ENCODE measurements at places on chromosomes 2 and 18.

- no peak for DNase-seq
Observed at GRCh38 chr2:237043866-237044265, 41.8 kb upstream of the COPS8 start.

- no peak for DNase-seq
Observed at GRCh38 chr2:104969564-104969963, 68.3 kb upstream of the MRPS9 start.

DNA sequence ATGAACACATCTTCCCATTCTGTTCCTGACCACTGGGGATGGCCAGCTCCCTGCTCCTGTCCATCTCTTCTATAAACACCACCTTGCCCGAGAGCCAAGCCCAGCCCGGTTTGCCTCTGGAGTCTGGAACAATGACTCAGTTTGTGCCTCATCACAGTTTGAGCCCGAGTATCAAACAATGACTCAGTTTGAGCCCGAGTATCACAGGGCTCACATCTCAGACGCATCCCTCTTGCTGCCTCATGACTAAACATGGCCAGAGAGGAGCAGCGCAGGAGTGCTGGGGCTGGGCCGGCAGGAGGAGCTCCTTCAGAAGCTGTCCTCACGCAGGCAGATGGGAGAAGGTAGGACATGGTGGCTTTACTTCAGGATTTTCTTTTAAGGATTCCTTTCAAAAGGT is 68.7 kb downstream of the PXDN start:
- peak; percentile 47 for DNase-seq

DNA sequence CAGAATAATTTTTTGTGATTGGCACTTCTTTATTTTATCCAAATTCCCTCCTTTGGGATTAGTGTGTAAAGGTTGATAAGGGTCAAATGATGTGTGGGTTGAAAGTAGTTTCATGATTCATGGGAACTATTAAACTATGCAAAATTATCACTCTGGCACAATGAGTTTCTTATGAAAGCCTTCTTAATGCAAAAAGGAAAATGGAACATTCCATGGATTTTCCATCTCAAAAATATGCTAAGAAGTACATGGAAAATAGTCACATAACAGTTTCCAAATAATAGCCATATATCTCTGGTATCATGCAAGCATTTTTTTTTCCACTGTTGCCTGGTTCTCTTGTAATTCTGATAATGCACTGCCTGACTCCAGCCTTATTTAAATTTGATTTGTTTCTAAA is 639.7 kb downstream of the NR4A2 start:
- DNase-seq, result no peak

GRCh38 chr2:189576396-189576795 is 4.2 kb downstream of the SLC40A1 start:
- DNase-seq, result no peak

GRCh38 chr2:189858291-189858690 is 74.0 kb downstream of the PMS1 start:
- no peak for DNase-seq

DNA sequence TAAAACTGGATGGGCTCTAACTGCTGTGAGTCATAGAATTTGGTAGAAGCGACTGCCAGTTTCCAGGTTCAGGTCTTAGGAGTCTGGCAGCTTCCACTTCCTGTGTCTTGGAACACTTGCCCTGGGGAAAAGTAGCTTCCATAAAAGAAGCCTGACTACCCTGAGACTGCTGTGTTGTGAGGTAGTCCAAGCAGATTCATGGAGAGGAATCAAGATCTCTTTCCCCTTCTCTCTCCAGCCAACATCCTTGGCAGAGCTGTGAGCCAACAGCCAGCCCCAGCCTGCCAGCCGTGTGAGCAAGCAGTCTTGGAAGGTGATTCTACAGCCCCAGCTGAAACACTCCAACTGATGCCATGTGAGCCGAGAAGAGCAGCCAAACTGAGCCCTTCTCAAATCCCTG is 33.7 kb downstream of the SLC20A1 start:
- no peak for DNase-seq

GRCh38 chr2:195659982-195660890 is 3.2 kb downstream of the SLC39A10 start:
- DNase-seq, result peak; percentile 68

DNA sequence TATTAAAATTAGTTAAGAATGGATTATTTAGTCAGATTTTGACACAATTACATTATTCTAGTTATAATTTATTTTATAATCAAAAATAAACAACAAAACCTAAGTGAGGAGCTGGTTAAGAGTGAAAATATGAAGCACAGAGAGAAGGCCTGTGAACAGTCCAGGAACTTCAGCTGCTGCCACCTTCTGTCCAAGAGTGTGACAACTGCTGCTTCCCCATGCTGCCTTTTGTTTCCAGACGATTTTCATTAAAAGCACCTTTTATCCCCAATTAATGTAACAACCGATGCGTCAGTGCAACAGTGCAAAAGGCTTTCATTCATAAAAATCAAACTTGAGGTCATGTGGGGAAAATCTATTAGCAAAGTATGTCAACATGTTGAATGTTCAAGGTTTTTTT is 363.6 kb downstream of the CTNNA2 start:
- DNase-seq, result peak; percentile 13

DNA sequence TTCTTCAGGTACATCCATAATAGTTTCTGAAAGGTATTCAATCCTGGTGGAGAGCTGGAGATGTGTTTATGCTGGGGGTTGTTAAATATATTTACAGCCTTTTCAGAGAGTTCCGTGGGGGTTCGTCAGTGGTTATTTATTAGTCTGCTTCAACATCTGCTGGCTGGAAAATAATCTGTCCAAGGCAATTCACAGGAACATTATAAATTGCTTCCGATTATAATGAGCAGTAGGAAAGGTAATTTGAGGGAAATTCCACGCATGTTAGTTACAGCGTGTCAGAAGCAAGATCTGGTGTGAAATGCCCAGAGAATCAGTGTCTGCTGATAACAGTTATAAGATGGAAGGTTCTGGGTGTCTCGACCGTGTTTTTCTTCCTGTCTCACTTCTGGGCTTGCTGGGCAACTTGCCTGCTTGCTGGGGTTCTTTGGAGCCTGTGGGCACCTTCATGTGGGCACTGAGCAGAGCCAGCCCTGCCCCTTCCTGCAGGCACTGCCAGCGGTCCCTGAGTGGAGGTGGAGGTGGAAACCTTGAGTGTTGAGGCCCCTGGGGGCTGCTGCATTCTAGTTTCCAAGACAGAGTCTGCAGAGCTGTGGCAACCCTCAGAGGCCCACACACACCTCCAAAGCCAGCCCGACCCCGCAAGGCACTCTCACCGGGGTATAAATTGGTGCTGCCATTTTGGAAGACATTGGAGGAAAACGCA is 185.7 kb downstream of the FAM210A start:
- no peak for DNase-seq

DNA sequence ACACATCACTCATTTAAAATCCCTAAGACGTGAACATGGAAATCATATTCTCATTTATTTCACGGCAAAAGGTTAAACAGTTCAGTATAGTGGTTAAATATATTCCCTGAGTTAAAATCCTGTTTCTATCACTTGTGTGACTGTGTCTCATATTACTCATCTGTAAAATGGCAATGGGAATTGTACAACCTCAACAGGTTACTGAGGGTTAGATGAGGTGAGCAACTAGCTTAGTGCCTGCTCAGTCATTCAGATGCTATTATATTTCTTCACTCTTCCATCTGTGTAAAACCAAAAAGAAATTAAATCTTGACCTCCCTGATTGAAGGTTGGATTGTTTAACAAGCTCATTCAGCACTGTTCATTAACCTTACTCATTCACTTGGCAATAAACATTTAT is 212.4 kb upstream of the STK17B start:
- no peak for DNase-seq

DNA sequence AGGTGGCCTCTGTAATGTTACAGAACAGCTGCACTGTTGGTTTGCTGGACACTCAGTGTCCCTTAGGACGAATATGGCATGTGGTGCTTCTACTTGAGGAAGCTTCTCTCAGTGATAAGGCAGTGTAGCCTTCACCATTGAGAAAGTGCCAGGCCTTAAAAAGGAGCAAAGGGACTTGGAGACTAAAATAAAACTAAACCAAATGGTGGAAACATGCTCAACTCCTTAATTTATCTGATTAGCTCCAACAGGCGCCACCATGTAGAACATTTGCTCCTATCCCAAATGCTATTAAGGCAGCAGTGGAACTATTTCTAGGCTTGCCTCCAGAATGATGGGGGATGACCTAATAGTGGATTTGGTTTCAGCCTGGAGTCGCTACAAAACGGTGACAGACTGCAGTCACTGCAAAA is 77.5 kb upstream of the MYL1 start:
- no peak for DNase-seq

- DNase-seq, result no peak
Observed at GRCh38 chr2:125095826-125096225, 1070.7 kb downstream of the CNTNAP5 start.

DNA sequence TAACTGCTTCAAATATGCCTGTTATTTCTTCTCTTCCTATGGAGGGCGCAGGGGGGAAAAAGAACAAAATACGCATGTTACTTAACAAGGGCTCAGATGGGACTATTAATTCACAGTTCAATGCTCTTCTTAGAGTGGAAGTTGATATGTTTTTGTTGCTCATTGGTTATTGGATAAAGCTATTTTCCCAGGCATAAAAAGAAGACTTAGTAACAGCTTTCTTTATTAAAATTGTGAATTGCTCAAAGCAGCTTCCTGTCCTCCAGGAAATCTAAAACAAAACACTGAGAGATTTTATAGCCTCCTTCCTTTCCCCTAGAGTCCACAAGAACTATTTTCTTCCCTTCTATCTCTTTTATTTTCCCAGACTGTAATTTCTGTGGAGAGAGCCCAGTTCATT is 180.8 kb downstream of the SH3BP4 start:
- DNase-seq, result no peak
